ENCODE measurements at places on chromosomes 12 and 14.

DNA sequence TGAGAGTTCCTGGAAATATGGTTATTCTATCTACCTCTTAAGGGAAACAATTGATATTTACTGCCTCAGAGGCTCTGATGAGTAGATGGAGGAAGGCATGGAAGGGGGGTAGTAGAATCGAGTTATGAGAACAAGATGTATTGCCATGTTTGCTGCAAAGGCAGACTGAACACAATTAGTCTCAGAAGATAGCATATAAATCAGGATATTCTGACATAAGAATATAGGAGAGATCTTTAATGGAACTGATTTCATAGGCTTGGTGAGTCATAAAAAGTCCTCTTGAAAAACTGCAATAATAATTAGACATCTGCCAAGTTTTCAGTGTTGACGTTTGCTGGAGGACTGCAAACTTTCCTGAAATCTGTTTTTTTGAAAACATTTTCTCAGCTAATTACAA is 636.1 kb downstream of the TMTC2 start:
- no peak for DNase-seq

GRCh38 chr12:57940052-57940914 is 1.1 kb upstream of the ATP23 start:
- DNase-seq, result peak; percentile 5

DNA sequence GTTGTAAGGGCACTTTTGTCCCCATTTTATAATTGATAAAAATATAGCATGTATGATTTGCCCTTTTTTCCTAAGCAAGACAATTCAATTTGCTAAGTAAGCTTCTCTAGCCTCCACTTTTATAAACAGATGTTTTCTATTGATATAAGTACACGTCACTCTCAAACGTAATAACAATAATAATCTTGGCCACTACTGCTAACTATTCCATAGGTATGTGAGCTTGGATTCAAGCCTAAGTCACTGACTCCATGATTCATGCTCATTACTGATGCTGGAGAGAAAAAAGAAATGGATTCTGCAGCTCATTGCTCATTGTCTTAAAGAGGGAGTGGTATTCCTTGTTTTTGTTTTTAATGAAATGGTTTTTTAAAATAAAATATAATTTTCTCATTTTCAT is 661.0 kb downstream of the GALC start:
- no peak for DNase-seq

- DNase-seq, result no peak
Observed at GRCh38 chr12:645563-646071, 17.6 kb downstream of the NINJ2 start.

DNA sequence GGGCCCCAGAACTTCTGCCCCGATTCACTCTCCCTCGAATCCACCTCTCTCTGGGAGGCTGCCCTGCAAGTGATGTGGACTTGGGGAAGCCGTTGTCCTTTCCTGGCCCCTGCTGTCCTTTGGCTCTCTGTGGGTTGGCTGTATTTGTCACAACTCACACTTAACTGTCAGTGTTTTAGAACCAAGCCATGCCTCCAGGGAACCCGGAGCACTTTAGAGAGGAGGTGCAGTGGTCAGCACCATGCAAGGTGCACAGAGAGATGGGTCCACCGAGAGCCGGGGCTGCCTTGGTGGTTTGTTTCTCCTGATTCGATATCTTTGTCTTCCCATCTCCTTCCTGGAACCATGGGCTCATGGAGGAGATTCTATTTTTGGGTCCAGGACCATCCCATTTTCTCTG is 129.5 kb upstream of the RTL1 start:
- DNase-seq, result no peak

DNA sequence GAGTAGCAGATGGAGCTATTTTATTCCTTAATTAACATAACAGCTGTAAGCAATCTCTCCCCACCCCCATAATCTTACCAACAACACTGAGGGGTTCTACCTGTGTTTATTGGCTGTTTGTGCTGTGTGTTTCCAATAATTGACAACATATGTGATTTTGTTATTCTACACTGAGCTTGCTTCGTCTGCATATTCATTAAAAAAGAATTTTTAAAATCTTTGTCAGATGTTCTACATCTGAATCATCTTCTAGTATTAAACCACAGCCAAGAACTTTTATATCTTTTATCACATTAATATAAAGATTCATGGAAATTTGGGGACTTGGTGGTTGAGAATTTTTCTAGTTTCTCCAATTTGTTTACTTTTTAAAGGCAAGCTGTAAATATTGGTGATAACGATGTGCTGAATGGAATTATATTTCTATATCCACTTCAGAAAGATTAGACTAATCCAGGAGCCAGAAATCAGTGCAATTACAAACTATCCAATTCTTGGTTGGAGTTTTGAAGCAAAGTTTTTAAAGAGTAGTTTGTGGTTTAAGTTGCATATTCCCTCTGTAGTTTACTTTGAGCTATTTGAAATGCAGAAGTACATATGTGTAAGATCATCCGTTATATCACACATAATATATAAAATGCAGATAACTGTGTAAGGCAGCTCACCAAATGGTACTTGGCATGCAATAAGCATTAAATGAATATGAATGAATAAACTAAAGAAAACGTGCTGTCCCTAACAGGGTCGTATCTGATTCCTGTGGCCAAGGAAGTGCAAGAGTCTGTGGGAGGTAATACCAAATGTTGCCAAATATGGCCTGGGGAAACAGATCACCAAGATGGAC is 206.9 kb downstream of the PELI2 start:
- DNase-seq, result no peak

- DNase-seq, result no peak
Observed at GRCh38 chr12:15520844-15521243, 198.5 kb downstream of the PTPRO start.

DNA sequence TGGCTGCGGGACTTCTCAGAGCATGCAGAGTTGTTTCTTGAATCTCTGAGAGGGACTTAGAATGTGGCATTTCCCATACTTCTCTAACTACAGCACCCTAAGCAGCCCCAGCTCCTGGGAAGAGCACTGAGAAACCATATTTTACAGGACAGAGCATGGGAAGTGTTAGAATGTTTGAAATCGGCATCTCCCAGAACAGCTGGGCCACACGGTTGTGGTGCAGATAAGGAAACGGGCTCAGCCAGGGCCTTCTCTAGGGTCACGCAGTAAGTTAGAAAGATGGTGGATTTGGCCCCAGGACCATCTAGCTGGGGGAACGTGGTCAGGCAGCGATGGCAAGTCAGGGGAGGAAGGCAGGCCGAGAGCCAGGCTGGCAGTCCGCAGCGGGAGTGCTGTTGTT is 10.5 kb upstream of the HHIPL1 start:
- DNase-seq, result no peak
